ENCODE measurements at places on chromosomes 3 and 15.

DNA sequence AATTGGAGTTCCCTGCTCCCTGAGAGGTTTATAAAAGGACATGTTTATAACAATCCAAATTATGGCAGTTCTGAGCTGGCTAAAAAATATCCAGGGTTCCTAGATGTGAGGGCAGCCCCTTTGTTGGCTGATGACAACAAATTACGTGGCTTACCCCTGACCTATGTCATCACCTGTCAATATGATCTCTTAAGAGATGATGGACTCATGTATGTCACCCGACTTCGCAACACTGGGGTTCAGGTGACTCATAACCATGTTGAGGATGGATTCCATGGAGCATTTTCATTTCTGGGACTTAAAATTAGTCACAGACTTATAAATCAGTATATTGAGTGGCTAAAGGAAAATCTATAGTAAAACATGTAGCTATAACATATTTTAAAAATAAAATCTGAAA, 13.9 kb downstream of the AADAC start:
- no peak for DNase-seq

DNA sequence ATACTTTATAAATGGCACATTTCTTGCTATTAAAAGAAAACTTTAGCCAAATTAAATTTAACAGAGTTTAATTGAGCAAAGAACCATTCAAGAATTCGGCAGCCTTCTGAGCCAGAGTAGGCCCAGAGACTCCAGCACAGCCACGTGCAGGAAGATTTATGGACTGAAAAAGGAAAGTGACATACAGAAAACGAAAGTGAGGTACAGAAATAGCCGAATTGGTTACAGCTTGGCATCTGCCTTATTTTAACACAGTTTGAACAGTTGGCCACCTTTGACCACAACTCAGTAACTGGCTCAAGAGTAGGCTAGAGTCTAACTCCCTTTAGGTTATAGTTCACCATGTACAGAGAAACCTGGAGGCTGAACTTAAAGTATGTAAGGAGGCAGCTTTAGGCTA, 17.6 kb downstream of the CFAP44 start:
- no peak for DNase-seq

DNA sequence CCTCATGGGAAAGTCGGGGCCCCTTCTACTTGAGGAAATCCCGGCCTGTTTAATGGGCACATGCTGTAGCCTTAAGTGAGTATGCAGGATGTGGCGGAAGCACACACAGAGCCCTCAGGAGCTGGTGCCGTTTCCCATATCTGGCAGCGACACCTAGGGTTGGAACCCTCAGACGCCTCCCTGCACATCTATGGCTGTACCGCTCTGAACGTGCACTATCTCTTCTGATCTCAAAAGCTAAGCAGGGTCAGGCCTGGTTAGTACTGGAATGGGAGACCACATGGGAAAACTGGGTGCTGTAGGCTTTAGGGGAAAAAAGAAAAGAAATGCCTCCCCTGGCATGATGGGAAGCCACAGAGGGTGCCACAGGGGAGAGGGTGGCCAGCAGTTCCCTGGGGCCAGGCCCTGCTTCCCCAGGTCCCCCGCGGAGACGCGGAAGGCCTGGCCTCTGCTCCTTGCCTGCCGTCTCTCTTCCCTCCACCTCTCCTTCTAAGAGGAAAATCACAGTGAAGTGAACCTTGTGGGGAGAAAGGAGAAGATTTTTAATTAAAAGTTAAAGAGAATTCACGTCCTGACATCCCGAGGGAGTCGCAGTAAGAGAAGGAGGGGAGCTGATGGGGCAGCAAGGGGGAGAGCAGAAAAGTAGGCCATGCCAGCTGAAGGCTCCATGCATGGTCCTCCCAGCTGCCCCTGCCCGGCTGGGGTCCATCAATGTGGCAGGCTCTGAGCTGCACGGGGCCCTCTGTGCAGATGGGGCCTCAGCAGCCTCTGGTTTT, 60.5 kb upstream of the TMEM115 start:
- DNase-seq = no peak

GRCh38 chr15:90774731-90775514, 57.8 kb downstream of the BLM start:
- no peak for DNase-seq

DNA sequence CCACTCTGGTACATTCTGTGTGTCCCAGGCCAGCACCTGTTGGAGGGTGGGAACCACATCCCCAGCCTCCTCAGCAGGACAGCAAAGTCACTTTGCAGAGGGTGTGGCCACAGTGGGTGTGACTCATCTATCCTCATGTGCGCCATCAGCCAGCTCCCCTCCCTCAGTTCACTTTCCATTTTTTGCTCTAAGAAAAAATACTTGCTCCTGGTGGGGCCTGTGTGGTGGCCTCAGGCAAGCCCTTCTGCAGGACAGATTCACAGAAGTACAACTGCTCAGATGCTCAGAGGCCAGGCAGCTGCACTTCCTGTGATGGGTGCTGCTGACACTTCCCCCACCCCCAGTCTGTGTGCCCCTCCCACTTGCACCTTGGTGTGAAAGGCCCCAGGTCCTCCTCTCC, 78.3 kb upstream of the ALDH1L1 start:
- no peak for DNase-seq

- no peak for DNase-seq
These were observed 486.3 kb downstream of the SHQ1 start for GRCh38 chr3:72361990-72362389.

- DNase-seq = peak; percentile 59
These were observed 34.3 kb downstream of the CCR3 start for GRCh38 chr3:46276497-46277099.

- no peak for DNase-seq
These were observed 217.9 kb upstream of the DCBLD2 start for GRCh38 chr3:99119385-99119784.

- DNase-seq = no peak
These were observed 3.3 kb downstream of the LIPH start for GRCh38 chr3:185549122-185549521.

- no peak for DNase-seq
These were observed 112.2 kb upstream of the FAN1 start for GRCh38 chr15:30791239-30792175.

DNA sequence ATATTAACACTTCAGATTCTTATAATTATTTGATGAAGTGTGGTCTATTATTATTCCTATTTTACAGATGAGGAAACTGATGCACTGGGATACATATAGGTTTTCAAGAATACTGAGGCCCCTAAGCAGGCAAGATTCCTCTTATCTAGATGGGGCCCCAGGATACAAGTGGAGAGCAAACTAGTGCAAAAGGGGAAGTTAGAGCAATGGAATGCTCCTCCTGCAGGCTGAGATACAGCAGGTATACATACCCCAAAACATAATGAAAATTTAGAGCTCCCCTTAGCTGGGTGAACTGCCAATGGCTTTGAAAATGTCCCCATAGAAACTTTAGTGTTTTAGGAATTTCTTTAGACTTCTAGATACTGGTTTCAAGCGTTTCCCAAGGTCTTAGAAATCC, 247.1 kb downstream of the CHST2 start:
- DNase-seq = no peak

DNA sequence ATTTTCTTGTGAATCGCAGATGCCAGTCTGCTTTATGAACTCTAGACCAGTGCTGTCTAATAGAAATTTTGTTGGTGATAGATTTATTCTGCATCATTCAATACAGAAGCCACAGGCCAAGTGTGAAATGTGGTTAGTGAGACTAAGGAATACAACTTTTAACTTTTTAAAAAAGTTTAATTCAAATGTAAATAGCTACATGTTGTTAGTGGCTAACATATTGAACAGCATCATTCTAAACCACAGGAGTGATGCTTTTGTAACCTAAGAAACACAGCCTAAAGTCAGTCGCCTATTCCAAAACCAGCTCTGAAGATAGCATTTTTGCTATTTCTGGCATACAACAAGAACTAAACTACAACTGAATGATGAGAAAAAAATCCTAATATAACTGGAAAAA, 164.8 kb upstream of the CBLB start:
- no peak for DNase-seq

- no peak for DNase-seq
These were observed 106.7 kb downstream of the ZNF621 start for GRCh38 chr3:40631341-40631995.

GRCh38 chr3:165459111-165459510, 262.9 kb upstream of the SLITRK3 start:
- DNase-seq = no peak

- DNase-seq = no peak
These were observed 13.3 kb downstream of the ITGA11 start for GRCh38 chr15:68418611-68419161.

- DNase-seq = no peak
These were observed 947.7 kb downstream of the TUSC7 start for GRCh38 chr3:117657278-117657677.

DNA sequence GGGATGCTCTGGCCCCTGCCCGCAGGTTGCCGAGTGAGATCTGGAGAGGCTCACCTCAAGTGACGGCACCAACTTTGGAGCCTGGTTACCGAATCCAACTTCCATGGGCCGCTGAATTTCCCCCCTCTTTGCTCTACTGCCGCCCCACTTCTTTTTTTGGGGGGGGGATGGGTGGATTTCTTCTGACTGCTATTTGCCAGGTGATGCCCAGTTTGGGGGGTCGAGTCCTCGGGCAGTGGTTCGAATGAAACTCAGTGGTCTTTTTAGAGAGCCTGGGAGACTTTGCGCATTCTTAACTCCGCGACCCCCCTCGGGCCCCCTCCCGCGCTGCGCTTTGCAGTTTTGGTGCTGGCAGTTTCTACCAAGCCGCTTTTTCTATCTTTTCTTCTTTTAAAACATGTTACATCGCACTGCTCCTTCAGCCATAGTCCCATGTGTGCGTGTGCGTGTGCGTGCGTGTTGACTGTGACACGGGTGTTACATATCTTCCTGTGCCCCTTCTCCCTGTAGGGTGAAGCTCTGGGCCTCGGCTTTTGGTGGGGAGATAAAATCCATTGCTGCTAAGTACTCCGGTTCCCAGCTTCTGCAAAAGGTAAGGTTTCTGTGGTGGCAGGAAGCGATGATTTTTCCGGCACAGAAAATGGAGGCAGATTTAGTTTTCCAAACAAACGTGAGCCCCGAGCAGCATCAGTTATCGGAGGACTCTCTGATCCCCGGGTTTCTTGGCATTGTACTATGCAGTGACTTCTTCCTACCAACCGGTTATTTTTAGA, 837 bp downstream of the CACNA2D3 start:
- DNase-seq = no peak

GRCh38 chr3:154236331-154236730, 88.0 kb downstream of the DHX36 start:
- no peak for DNase-seq

GRCh38 chr15:41556677-41557076, 2.3 kb upstream of the TYRO3 start:
- no peak for DNase-seq

- no peak for DNase-seq
These were observed 697.5 kb upstream of the CBLB start for GRCh38 chr3:106566277-106566676.

GRCh38 chr15:69088300-69088965, 72.0 kb upstream of the GLCE start:
- no peak for DNase-seq

DNA sequence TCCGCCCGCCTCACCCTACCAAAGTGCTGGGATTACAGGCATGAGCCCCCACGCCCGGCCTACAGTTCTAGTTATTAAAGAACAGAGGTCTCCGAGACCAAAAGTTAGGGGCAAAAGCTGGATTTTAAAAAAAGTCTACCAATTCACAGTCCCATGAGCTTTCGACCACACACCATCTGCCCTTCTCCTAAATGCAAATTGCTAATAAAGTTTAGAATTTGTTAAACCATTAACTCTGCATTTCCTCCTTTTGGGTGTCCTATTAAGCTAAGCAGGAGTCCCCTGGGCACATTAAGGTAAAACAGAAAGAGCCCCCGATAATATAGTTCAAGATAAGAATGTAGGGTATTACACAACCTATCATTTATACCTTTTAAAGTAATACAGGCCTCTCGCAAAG, 322.7 kb downstream of the FOXP1 start:
- no peak for DNase-seq

GRCh38 chr15:68259883-68260282, 17.7 kb upstream of the FEM1B start:
- DNase-seq = no peak

DNA sequence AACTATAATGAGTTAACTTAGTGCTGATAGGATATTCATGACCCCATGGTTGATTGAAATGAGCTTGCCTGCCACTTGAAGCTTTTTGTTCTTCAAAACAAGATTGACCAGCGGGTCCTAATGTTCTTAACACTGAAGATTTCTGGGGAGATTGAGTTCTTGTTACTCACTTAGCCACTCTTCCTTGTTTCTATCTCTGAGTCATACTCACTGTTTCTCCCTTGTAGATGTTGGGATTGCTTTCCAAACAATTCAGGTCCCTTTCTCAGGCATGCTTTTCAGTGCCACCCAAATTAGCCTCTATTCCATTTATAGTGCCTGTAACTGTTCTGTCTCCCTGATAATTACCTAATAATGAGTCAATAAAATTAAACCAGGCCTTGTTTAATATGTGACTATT, 517.0 kb downstream of the SQOR start:
- DNase-seq = no peak

DNA sequence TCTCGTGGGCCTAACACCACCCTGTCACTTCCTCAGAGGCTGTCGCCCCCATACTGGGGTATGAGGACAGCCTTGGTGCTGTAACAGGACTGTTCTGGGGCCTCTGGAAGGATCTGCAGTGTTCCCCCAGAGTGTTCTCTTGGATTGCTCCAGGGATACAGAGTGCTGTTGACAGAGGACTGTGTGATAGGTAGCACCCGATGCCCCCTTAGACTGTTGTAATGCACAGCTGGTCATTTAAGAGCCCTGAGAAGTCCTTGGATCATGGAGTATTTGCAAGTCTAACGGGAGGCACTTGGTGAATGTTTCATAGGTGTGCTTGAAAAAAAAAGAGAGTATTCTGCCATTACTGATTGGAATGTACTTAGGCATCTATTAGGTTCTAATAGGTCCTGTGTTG, 35.4 kb upstream of the UBE3A start:
- no peak for DNase-seq

- no peak for DNase-seq
These were observed 155.4 kb downstream of the TP63 start for GRCh38 chr3:189786479-189787064.

- DNase-seq = no peak
These were observed 17.4 kb upstream of the MKRN3 start for GRCh38 chr15:23548071-23548470.

GRCh38 chr3:169847896-169848295, 21.8 kb downstream of the LRRC31 start:
- no peak for DNase-seq

All from stimulated activated CD8-positive, alpha-beta memory T cell treated with anti-CD3 and anti-CD28 coated beads, Interleukin-2, amount 100 ng/mL, for 48 hours (primary cell).